ENCODE measurements at places on chromosomes 5 and 9. TPM values are rescaled to one million over a fixed set of nuclear protein-coding genes. Genes with fewer than 3 reads are reported as not detected.

DNA sequence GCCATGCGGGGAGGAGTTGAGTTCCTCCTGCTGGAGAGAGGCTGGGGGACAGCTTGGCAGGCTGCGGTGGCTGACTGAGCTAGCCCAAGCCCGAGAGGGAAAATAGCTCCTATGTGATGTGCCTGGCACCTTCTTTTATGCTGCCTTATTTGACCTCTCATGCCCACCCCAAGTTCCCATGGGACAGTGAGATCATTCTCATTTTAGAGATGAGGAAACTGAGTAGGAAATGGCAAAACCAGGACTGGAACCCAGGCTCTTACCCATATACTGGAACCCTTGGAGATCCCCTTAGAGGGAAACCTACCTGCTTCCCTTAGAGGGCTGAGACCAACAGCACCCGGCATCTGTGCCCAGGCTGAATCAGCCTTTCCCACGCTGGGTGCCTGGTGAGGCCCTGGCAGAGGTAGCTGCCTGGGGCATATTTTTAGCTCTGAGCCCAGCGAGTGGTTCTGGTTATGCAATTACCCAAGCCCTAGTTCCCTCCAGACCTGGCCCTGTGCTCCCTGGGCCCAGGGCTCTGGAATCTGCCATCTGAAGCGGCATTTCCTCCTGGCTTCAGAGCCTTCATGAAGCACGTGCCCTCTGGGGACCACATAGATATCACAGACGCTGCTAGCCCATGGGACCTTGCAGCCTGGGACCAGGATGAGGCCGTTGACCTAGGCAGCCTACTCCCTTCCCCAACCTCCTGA lies 23.6 kb downstream of the COL27A1 start:
- DNase-seq, result no peak
- H3K27ac ChIP-seq, result no peak overlapping the region
- H3K27me3 ChIP-seq, result no peaks in the 10 kb centered on the region

The CENPK gene
- total RNA-seq, result 78.0 TPM

GRCh38 chr9:706606-707459 lies 134.7 kb upstream of the DMRT1 start:
- peaks cover 12% of the 10 kb centered on the region for H3K4me1 ChIP-seq
- peak overlapping the region; percentile 81 for H3K27ac ChIP-seq
- H3K27me3 ChIP-seq, result peaks cover 6% of the 10 kb centered on the region
- peaks cover 21% of the 10 kb centered on the region for H3K36me3 ChIP-seq
- DNase-seq, result peak; percentile 14
- peak overlapping the region; percentile 86 for H3K4me3 ChIP-seq

The ZFP2 gene
- total RNA-seq, result 0.18 TPM

Measured in activated T-helper 2 cell treated with anti-CD3 and anti-CD28 coated beads, Interferon-gamma antibody, Interleukin-2, Interleukin-4, amounts not matched to agents 10 μg/mL and 5 μg/mL and 100 μg/mL, durations not matched to agents 14 hours and 24 hours and 36 hours (primary cell).